GM13976 (cell line): ENCODE measurements at places on chromosomes 5 and 9.
A peak's percentile ranks its signal among the peaks of the same experiment; 100 is the strongest.

GRCh38 chr5:119280380-119280779 lies 75.4 kb upstream of the TNFAIP8 start:
- DNase-seq: no peak

GRCh38 chr9:27572566-27572917 lies 739 bp downstream of the C9orf72 start:
- DNase-seq: no peak

DNA sequence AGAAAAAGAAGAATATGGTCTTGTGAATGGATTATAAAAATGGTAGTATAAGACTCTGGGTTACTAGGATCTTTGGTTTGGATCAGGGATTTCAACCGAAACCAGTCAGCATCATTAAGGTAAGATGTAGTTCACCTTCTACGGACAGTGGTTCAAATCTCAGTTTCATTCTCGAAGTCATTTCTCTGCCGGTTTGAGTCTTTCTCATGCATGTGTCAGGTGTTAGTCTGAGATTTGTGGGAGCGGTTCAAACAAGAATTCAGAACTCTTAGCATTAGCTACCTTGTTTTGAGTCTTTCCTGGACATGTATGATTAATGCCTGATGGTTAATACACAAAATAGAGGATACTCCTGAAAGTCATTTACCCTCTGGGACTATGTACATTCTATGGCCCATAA lies 735.9 kb upstream of the NUDT12 start:
- no peak for DNase-seq

GRCh38 chr5:169805937-169806700 lies 169.0 kb downstream of the DOCK2 start:
- DNase-seq: peak; percentile 71

DNA sequence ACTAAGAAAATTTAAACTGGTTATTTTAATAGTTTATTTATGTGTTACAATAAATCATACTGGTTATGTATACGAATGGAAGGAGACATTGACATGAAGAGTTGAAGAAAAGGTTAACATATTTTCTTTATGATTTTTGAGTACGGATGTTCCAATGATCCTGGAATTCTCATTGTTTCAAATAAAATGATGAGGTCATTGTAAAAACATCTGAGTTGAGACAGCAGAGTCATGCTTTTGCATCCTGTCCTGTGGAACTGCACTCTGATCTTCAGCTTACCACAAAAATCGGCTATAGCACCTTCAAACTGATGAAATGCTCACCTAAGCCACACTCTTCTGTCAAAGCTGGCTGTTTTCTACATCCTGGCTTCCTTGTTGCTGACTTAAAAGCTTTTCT lies 67.8 kb downstream of the PTCD2 start:
- DNase-seq: no peak

- no peak for DNase-seq
Observed at GRCh38 chr5:96254980-96255691, 177.9 kb downstream of the PCSK1 start.

DNA sequence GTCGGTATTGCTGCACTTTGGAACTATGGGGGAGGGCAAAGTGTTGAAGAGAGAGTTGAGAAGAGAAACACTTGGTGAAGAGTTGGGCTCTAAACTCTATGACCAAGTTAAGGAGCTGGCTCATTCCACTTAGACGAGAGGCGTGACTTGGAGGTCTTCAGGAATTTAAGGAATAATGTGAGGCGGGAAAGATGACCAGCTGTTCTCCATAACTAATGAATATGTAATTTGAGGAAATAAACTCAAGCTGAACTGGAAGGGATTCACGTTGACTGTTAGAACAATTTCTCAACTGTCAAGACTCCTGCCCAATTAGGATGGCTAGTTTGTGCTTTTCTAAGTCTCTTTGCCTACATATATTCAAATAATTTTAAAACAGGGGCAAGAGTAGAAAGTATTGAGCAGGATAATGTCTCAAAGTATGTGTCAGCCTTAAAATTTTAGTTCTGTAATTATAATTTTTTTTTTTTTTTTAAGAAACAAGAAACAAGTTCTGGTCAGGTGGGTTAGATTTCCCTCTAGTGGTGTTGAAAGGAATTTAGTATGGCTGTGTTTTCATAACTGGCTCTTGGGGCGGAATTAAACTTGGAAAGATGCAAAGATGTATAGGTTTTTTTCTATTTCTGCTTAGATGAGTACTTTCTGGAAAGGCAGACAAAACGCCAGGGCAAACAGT lies 33.4 kb downstream of the TMEM252 start:
- DNase-seq: peak; percentile 35

GRCh38 chr9:133581513-133582343 lies 27.5 kb downstream of the FAM163B start:
- no peak for DNase-seq

- DNase-seq: no peak
Observed at GRCh38 chr5:137667341-137667740, 68.5 kb downstream of the KLHL3 start.

GRCh38 chr5:172569861-172570558 lies 71.1 kb upstream of the NEURL1B start:
- DNase-seq: no peak

DNA sequence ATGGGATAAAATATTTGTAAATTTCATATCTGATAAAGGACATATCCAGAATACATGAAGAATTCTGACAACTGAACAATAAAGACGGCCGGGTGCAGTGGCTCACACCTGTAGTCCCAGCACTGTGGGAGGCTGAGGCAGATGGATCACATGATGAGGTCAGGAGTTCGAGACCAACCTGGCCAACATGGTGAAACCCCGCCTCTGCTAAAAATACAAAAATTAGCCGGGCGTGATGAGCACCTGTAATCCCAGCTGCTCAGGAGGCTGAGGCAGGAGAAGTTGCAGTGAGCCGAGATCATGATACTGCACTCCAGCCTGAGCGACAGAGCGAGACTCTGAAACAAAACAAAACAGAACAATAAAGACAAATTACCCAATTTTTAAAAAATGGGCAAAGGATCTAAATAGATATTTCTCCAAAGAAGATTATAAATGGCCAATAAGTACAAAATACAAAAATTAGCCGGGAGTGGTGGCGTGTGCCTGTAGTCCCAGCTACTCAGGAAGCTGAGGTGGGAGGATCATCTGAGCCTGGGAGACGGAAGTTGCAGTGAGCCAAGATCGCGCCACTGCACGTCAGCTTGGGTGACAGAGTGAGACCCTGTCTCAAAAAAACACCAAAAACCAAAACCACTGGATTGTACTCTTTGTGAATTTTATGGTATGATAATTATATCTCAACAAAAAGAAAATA lies 9.6 kb upstream of the NSD1 start:
- no peak for DNase-seq

GRCh38 chr9:4762108-4762885 lies 21.3 kb upstream of the AK3 start:
- peak; percentile 63 for DNase-seq

- DNase-seq: no peak
Observed at GRCh38 chr9:105858006-105858690, 163.8 kb downstream of the TMEM38B start.

DNA sequence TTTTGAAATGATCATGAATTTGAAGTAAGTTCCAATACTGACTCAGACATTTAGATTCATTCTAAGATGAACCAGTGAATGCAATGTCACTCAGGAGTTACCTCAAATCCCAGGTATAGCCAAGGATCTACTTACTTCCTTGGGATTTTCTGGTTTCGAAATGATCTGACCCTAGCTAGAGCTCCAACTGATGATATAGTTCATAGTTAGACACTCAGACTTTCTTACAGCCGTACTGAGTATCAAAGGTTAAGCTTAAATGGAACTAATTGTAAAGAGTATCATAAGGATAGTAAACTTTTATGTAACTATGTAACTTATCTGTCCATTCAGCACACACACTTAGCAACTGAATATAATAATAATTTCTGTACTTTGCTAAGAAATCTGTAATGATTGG lies 84.0 kb upstream of the FSD1L start:
- no peak for DNase-seq

DNA sequence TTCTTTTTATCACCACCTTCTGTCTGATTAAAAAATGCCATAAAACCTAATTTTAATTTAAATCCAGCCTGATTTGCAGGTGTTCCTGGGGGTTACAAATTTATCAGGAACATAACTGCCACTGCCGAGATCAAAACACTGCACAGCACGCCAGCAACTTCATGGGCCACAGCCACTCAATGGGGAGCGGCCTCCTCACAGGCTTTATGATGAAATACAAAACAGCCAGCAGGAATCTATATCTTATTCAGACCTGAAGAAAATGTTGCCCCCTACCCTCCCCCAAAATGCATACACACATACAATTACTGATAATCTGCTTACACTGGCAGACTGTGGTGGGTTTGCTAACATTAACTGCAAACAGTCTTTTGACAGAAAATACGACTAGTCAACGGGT lies 151.7 kb upstream of the POU5F2 start:
- DNase-seq: no peak

DNA sequence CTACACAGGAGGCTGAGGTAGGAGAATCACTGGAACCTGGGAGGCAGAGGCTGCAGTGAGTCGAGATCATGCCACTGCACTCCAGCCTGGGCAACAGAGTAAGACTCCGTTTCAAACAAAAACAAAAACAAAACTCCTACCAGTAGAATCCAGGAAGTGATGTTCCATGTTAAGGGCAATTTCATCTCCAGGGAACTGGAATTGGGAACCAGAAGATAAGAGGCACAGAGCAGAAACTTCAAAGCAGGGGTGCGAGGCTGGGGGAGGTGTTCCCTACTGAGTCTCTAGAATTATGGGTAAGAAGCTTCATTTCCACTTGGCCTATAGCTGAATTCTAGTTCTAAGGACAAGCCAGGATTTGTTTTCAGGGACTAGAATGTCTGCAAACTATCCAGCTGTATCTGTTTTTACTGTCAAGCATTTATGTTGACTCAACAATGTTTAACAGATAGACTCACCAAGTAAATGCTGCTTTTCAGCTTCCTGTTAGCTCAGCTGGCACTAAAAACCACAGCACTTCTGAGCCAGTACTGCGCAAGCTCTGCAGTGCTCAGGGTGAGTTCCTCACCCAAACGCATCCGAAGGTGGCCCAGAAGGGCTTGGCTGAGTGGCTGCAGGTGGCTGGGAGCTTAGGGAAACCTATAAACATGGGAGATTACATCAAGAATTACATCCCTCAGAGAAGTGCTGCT lies 320.1 kb downstream of the MTRR start:
- no peak for DNase-seq

DNA sequence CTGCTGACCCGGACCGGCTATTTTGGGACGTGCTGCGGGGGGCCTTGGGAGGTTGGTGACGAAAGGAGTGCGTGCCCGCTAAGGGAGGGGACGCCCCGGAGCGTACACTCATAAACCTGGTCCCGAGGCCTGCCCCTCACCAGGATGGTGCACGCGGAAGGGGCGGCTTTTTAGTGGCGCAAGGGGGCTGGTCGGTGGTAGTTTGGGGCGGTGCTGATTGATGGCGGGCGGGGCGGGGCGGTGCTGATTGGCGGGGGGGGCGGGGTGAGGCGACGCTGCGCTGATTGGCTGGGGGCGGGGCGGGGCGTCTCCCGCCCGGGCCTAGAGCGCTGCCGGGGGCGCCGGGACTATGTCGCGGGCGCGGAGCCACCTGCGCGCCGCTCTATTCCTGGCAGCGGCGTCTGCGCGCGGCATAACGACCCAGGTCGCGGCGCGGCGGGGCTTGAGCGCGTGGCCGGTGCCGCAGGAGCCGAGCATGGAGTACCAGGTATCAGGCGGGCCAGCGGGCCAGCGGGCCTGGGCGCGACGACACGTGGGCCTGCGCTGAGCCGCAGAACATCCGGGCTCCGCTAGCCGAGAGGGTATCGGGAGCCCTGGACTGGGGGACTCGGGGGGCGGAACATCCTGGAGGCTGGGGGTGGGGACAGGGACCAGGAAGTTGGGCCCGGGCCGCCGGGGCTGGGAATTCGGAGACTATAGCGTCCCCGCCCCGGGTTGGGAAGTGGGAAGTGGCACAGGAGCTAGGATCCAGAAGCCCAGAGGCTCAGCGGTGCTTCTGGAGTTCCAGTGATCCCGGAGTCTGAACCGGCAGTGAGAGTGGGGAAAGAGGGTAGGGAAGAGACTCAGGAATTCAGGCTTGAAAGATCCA lies at the start of gene FPGS:
Gene FPGS, plus strand, starts transcription at position 307 of the 868 bp plus-strand sequence. Its CDS starts 43 bp downstream, at position 350.
- DNase-seq: peak; percentile 98

DNA sequence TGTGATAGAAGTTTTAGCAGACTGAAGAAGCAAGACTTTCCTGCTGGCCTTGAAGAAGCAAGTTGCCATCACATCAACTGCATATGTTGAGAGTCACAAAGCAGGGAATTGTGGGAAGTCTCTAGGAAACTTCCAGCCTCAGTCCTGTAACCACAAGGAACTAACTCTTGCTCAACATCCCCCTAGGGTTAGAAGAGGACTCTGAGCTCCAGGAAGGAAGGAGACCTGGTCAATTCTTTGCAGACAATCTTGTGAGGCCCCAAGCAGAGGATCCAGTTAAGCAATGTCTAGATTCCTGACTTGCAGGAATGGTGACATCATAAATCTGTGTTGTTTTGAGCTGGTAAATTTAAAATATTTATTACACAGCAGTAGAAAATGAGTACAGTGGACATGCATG lies 18.6 kb upstream of the ZNF366 start:
- no peak for DNase-seq

DNA sequence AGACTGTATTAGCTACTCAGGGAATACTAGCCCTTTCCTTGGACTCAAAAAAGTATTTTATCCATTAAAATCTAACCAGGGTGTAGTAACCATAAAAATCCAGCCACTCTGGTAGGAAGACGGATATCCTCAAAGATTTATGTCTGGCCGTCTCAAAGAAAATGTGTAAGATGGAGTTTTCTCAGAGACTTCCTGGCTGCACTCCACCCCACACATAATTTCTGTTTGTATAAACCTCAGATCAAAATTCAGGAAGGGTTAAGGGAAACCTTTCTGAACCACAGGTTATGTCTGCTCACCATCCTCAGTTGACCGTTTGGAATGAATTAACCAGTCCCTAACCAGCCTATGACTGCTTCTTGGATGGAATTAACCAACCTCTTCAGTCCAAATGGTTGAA lies 13.8 kb upstream of the SMIM23 start:
- DNase-seq: no peak

DNA sequence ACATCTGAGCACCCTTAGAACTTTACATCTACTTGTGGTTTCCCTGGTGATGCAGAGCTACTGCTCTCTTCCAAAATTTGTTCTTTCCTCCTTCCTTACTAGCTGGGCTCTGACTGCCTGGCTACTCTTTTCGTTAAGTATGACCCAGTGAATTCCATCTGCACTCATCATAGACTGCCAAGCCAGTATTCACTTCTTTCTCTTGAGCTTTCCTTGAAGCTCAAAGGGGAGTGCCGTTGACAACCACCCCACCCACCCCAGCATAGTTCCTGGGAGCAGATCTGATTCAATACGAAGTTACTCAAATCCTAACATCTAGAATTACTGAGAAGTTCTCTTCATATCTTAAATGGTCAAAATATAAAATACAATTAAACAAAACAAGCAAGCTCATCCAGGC lies 190.5 kb downstream of the ADAMTS12 start:
- no peak for DNase-seq
